ENCODE measurements at places on chromosomes 2 and 18.
A peak's percentile ranks its signal among the peaks of the same experiment; 100 is the strongest.

DNA sequence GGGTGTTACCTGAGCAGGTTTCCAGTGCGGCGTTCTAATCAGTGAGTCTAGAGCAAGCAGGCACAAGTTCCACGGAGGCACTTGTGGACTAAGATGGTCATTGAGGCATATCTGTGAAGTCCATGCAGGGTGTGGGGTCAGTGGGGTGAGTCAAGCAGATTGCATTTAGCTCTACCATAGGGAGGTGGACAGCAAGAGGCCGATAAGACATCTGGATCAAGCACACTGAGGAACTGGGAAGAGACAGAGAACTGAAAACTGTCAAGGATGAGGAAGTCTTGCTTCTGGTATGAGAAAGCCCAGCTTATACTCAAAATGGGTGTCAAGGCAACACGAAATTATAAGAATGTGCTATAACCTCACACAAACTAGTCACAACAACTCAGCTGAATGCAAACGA lies 61.2 kb upstream of the SLC39A10 start:
- no peak for DNase-seq

DNA sequence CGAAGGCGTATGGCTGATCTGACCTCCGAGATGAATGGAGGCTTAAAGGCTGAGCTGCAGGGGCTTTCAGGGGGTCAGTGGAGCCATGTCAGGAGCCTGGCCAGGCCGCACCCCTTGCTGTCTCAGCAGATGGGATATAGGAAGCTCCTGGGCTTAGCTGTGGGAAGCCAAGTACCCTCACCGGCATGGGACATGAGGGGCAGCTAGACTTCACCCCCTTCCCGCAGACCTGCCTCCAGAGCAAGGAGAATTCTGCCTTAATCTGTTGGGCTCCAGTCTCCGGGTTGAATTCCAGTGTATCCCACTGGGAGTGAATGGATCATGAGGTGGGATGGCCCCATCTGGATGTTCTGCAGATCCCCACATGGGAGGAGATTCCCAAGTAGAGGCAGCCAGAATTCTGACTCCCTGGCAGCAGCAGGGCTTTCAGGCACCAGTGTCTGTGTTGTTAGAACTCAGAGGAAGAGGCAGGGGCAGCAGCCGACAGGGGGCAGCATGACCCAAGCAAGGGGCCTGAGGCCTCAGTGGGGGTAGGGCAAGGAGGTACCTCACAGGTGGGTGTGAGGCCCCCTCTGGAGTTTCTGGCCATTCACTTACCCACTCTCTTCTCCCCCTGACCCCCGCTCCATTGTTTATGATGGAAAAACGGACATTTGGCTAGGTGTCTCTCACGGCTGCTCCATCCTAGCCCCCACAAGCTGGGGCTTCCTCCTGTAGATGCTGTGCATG lies 19.1 kb downstream of the CAPG start:
- DNase-seq: no peak

- no peak for DNase-seq
These were observed 9.5 kb downstream of the RTTN start for GRCh38 chr18:70195852-70196434.

GRCh38 chr2:96531872-96532505 lies 4.6 kb upstream of the ARID5A start:
- peak; percentile 90 for DNase-seq

DNA sequence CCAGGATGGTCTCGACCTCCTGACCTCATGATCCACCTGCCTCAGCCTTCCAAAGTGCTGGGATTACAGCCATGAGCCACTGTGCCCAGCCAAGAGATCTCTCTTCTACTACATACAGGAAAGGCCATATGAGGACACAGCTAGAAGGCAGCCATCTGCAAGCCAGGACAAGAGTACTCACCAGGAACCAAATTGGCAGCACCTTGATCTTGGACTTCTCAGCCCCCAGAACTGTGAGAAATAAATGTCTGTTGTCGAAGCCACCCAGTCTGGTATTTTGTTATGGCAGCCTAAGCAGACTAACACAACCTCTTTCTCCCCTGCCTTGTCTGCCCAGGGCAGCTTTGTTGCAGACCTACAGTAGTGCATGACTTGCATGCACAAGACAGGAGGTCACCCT lies 211.3 kb upstream of the HAAO start:
- no peak for DNase-seq

GRCh38 chr2:61460163-61460562 lies 10.7 kb downstream of the USP34 start:
- DNase-seq: no peak

- DNase-seq: no peak
These were observed 23.5 kb upstream of the GNAL start for GRCh38 chr18:11665587-11665986.

DNA sequence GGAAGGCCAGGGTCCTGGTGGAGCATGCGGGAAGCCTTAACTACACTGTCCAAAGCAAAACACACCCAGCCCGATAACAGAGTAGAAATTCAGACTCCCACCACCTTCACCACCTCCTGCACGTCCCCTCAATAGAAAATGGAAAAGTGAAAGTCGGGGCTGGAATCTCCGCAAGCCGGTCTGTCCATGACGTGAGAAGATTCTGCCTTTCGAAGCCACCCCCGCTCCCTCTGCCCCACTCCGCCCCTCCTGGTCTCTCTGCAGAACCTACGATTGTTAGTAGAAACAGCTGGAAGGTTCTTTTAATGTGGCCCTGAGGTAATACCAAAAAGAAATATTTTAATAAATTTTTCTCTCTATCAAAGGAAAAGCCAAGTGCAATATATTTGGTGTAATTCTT lies 116.4 kb downstream of the GBX2 start:
- DNase-seq: no peak

DNA sequence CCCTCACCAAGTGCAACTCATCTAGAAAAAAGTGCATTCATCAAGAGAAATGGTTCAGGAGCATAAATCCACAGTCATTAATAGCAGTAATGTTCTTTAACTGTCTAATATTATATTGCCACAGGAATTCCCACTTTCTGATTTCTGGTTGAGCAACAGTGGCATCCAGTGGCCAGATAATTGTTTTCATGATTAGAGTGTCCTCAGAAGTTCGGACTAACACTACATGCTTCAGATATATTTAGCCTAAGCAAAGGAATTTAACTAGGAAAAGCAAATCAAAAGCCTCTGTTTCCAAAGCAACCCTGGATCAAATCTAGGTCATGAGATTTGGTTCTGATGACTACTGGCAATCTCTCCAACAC lies 9.8 kb upstream of the ERBB4 start:
- DNase-seq: peak; percentile 58

DNA sequence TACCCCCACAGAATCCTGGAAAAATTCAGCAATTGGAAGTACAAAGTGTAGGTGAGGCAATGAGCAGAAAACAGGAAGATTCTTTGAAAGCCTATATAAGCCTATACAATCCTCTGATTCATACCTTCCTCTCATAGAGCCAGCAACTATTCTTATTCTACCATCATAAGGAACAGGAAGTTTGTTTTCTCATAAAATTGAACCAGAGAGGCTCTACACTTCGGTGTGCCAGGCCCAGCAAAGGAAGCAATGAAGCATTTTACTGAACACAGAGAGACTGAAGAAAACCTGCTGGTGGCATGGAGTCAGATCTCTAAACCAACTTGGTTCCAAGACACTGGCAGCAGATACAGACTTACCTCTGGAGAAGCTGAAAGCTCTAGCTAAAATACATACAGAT lies 18.7 kb downstream of the CASP8 start:
- no peak for DNase-seq

GRCh38 chr18:13910986-13911385 lies 4.3 kb downstream of the MC2R start:
- no peak for DNase-seq

DNA sequence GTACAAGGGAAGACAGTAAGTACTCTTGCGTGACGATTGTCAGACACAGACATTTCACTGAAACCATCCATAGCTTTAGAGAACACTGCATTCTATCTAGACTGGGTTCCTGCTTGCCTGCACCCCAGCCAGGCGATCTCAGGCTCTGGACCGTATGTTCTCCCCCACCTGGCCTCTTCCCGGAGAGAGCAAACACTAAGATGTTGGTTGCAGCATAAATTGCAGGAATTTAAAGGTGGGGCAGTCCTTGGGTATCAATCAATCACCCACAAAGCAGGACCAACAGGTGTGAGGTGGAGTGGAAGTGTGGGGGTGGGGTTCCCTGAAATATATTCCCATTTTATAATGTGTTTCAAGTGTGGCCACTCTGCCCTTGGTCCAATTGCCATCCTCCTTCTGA lies 103.6 kb upstream of the TGFA start:
- DNase-seq: no peak

- no peak for DNase-seq
These were observed 12.4 kb downstream of the KLHL14 start for GRCh38 chr18:32760391-32760790.

GRCh38 chr18:55587418-55588110 lies 428 bp downstream of the TCF4 start:
- peak; percentile 29 for DNase-seq

- DNase-seq: no peak
These were observed 74.3 kb upstream of the SALL3 start for GRCh38 chr18:78905334-78905733.

GRCh38 chr2:138874251-138874650 lies 94.1 kb upstream of the NXPH2 start:
- DNase-seq: no peak

DNA sequence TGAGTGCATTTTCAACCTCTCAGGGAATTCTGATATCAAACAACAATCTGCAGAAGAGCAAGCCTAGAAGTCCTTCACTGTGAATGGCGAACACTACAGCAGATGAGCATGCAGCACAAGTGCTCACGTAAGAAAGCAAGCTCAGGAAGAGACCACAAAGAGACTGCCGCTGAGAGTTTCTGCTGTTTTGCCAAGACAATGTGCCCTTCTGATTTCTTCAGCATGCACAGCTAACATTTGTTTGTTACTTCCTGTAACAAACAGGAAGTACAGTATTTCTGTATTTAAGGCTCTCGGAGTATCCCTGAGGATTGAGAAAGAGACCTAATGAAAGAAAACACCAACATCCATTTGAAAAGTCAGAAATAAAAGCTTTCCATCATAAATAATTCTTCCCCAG lies 45.9 kb downstream of the MBOAT2 start:
- no peak for DNase-seq

DNA sequence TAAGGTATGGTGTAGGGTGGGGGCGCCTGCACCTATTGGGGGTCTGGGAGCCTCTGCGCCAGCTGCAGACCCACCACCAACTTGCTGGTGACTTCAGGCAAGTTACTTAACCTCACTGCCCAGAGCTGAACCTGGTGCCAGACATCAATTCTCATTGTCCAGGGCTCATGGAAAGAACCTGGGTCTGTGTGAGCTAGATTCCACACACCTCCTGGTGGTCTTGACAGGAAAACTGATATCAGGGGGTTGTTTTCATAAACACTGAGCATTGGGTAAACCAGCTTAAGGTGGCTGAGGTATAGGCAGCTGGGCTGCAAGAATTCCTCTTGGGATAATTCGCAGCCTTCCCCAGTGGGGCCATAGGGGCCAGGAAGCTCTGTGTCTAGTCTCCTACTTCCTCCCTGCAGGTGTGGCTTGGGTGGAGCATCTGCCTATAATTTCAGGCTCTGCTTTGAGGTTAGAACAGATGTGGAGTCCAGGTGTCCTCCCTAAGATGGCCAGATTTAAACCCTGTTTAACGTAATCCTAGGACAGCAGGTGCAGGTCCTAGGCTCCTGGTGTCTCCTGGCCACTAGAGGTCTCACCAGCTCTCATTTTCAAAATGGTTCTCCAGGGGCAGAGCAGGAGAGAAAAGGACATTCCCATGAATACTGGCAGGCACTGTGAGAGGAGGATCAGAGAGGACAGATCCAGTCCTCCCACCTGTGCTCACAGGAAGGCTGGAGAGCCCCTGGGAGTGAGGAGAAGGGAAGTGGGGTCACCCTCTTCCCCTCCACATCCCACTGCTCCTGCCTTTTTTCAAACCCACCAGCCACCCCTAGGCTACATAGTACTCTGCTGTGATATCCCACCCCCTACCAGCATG lies 100.4 kb upstream of the SMAD2 start:
- peak; percentile 12 for DNase-seq

DNA sequence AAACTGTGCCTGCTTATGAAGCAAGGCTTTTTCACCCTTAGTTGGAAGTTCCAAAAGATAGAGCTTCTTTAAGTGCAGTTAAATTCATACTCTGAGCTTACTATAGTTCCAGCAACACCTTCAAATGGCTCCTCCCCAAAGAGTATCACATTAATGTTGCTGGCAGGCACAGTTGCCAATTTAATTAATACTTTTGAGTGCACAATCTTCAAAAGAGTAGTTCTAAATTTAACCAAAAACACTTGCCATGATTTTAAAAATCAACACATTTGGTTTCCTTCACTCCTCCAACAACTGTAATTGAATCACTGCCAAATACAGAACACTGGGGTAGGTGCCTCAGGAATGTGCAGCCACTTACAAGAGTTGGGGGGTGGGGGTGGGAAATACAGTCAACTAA lies 150.6 kb upstream of the UBE2E3 start:
- no peak for DNase-seq

DNA sequence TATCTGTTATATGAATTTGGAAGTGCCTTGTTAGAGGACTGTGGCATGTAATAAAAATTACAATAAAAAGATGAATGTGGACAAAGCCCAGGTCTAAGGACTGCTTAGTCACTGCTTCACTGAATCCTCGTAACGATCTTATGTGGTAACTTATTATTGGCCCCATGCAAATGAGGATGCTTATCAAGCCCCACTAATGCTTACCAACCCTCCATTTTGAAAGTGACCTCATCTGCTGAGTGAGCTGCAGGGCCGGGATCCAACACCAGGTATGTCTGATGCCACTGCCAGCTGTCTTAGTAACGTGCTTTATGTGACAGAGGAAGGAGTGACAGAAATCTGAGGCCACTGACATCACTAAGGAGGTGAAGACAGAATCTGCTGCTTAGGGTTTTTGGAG lies 65.3 kb upstream of the CCDC85A start:
- peak; percentile 65 for DNase-seq

- no peak for DNase-seq
These were observed 21.9 kb upstream of the RNF149 start for GRCh38 chr2:101330253-101330933.

GRCh38 chr2:222548992-222549391 lies 106.9 kb downstream of the FARSB start:
- DNase-seq: no peak

GRCh38 chr2:102726128-102727087 lies 35.4 kb upstream of the TMEM182 start:
- DNase-seq: no peak

- no peak for DNase-seq
These were observed 40.6 kb downstream of the BOLA3 start for GRCh38 chr2:74107071-74107470.

- no peak for DNase-seq
These were observed 93.9 kb downstream of the TTC32 start for GRCh38 chr2:19807866-19808265.

DNA sequence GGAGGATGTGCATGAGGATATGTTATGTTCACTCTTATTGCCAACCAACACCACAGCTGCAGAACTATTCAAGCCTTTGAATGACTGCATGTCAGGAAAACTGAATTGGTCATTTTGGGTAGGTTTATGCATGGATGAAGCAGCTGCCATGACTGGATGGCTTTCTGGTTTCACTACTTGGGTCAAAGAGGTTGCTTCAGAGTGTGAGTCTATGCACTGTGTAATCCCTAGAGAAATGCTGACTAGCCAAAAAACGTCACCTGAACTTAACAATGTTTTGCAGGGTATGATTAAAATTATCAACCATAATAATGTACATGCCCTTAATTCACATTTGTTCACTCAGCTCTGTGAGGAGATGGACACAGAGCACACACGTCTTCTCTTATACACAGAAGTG lies 206.7 kb upstream of the RBBP8 start:
- no peak for DNase-seq

All from NCI-H1048 (cell line).